ENCODE measurements at places on chromosomes 4 and X.
A peak's percentile ranks its signal among the peaks of the same experiment; 100 is the strongest.

- DNase-seq = no peak
These were observed 476.8 kb downstream of the PACRGL start for GRCh38 chr4:21177092-21177491.

DNA sequence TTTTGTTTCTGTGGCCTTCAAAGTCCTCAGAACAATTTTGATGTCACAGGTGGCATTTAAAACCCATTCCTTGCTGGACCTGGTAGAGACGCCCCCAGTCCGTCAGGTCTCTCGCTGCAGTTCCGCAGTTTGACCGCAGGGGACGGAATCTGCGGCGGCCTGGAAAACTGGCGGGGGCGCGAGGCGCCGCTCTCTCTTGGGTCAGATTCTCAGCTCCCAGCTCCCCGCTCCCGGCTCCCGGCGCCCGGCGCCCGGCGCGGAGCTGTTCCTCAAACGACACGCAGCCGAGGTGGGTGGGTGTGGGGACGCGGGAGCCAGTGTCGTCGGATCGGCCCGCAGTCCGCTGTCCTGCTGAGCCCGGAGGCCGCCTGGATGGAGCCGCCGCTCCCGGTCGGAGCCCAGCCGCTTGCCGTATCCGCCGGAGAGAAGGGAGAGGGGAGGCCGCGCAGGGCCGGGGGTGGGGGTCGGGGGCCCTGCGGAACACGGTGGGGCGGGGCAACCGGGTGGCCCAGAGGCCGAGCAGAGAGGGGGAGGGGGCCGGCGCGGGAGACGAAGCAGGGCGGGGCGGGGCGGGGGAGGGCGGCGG lies at the start of gene OCRL:
Gene OCRL, plus strand, starts transcription at position 192 of the 586 bp plus-strand sequence. Its CDS starts 181 bp downstream, at position 373.
- peak; percentile 62 for DNase-seq

DNA sequence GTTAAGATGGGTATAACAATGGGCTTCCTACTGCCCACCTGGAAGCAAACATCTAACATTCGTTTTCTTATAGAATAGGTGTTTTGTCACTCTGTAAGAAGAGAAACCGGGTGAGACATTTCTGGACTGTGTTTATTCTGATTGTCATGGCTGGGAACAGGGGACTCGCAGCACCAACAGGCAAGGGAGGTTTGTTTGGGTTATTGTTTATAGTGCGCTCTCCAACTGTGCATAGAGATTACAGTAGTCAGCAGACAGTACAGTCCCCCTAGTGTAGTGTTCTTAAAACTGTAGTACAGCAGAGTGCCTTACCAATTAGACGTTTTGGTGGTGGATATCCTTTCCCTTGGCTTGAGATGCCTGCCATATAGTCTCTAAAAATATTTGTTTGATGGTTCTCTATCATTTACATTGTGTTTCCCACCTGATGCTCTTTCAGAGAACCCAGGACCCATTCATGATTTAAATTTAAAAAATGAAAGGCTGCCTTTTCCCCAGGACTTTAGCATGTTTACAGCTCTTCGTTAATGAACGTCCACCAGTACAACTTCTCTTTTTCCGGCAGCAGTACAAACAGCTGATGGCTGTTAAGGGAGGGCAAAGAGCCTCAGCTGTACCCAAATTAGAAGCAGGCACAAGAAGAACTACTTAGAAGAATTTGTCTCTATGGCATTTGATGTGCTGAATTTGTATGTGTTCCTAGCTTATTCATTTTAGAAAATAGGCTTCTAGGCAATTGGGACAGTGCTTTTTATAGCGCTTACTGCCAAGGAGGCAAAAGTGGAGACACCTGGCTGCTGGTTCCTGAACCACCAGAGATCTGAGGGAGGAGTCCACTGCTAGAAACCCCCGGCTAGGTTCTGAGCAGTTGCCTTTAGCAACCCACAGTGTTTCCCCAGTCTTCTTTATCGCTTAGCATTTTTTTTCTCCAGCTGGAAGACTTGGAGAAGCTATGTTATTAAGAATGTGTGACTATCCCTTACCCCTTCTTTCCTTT lies 1.0 kb upstream of the RNF150 start:
- DNase-seq = no peak

DNA sequence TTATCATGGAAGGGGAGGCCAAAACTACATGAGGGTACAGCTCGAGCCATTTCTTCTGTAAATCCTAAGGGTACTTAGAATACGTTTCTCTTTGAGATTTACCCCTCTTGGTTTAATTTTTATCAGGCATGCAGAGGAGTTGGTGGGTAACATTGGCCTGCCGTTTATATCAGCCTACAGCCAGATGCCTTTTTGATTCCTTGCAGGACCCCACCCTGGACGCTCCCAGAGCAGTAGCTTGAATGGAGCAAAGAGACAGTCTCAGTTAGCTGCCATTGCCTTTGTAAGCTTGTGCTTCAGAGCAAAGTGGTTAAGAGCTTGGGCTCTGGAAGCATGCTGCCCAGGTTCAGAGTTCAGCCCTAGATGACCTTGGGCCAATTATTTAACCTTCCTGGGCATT lies 9.0 kb downstream of the DOCK11 start:
- no peak for DNase-seq

- DNase-seq = no peak
These were observed 730.8 kb upstream of the NDST4 start for GRCh38 chr4:115844180-115844579.

DNA sequence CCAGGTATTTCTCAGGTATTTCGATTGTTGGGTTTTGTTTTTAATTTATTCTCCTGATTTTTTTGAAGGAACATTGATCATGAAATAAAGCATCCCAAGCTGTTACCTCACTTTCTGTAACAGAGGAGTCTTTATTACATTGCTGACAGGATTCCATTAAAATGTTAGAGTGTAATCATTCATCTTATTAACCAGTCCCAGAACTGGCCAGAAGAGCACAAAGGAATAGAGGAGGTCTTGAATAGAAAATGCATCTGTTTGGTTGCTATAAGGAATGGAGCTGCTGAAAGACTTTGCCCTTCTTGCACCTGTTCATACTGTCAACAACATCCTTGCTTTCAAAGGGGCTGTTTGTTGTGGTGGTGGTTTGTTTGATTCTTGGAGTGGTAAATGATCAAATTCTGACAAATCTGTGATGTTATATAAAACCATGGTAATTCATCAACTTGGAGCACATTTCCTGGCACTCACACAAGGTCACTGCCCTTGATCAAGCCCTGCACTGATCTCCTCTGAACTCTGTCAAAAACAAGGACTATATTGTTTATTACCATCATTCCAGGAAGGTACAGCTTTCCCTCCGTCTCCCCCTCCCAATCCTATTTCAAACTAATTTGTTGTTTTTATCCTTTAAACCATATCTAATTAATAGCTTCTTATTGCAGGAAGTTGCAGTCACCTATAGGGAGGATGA lies 215.8 kb downstream of the PCDH19 start:
- no peak for DNase-seq

GRCh38 chr4:8117278-8117682 lies 41.3 kb downstream of the ABLIM2 start:
- DNase-seq = peak; percentile 75

GRCh38 chrX:154376774-154377173 lies 2.3 kb upstream of the EMD start:
- DNase-seq = no peak

DNA sequence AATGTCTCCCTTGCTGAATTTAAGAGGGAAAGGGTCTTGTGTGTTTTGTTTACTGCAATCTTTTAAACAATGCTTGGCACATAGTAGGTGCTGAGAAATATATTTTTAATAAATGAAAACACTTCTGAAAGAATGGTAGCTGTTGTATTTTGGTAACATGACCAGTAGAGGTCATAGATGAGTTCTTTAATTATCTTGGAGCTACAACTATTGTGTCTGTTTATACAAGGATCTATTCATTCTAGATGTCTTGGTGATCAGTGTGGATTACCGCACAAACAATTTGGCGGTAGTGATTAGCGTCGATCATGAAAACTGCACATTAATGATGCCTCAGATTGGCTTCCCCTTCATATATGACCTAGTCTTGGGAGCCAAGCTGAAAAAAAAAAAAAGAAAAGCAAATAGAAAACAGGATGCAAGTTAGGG lies 21.4 kb upstream of the SCRG1 start:
- DNase-seq = peak; percentile 13

GRCh38 chr4:175125410-175126068 lies 207.4 kb downstream of the ADAM29 start:
- no peak for DNase-seq

GRCh38 chr4:153402366-153402765 lies 57.9 kb downstream of the MND1 start:
- no peak for DNase-seq

DNA sequence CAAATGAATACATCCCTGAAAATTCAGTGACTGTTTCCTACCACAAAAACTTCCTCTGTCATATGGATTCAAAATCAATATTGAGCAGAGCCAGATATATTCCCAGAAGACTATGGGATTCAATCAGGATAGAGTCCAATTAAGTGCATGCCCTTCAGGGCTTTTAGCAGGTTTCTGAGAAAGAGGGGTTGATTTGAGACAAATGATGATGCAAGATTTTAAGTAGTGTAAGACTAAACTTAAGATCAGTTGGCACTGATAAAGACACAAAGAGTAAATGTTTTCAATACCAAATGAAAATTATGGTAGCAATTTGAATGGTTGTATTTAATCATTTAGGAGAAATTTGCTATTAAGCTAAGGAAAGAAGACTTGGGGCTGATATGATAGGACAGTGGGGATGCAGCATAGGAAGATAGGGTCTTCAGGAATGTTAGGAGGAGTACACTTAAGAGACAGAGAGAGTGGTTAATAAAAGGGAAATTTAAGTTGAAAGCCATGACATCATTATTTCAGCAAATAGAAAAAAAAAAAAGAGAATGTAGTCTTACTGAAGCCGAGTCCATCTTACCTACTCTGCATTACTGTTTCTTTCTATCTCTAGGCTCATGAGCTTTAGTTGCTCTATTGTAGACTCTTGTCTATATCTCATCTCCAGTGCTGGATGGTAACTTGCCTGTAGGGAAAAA lies 32.0 kb upstream of the XK start:
- no peak for DNase-seq

DNA sequence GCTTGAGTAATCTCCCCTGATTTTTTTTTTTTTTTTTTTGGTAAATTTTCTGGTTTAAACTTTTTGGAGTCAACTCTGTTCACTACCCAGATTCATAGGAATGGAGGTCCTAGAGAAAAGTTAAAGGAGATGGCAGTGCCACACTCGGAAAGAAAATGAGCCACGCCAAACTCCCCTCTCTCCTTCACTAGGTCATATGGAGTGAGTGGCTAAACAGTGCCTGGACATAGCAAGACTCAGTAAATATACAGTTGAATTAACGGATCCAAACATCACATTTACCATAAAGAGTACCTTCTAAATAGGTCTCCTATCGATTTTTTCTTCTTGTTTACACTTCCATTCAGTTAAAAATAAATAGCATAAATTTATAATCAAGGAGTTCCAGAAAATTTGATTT lies 13.6 kb upstream of the AMTN start:
- DNase-seq = no peak

DNA sequence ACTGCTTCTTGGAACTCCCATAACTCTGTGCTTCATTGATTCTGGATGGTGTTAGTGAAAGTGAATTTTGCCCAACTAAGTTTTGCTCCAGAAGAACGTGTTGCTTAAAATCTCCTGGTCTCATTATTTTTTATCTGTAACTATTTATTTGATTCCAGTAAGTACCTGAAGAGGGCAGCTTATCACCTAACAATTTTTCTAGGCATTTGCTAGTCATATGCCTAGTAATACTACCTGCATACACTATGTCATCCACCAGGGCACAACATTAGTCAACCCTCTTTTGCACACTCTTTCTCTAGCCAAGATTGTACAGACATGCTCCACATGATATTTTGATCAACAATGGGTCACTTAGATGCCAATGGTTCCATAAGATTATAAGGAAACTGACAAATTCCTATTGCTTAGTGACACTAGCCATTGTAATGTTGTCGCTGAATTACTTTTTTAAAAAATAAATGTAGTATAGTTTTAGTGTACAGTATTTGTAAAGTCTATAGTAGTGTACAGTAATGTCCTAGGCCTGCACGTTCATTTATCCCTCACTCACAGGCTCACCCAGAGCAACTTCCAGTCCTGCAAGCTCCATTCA lies 499.9 kb upstream of the AADAT start:
- peak; percentile 14 for DNase-seq

- DNase-seq = peak; percentile 5
These were observed 71.9 kb downstream of the NAA11 start for GRCh38 chr4:79253924-79254323.

DNA sequence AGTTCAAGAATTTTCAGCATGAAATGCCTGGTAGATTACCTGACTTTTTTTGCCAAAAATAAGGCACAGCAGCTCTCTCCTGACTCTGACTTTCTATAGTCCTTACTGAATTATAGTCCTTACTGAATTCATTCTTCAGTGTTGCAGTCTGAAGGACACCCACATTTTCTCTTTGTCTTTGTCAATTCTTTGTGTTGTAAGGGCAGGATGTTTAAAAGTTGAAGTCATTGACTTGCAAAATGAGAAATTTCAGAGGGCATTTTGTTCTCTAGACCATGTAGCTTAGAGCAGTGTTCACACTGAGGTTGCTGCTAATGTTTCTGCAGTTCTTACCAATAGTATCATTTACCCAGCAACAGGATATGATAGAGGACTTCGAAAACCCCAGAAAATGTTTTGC lies 168.0 kb downstream of the SOWAHB start:
- no peak for DNase-seq

GRCh38 chrX:130413415-130413814 lies 11.6 kb downstream of the RBMX2 start:
- DNase-seq = no peak

DNA sequence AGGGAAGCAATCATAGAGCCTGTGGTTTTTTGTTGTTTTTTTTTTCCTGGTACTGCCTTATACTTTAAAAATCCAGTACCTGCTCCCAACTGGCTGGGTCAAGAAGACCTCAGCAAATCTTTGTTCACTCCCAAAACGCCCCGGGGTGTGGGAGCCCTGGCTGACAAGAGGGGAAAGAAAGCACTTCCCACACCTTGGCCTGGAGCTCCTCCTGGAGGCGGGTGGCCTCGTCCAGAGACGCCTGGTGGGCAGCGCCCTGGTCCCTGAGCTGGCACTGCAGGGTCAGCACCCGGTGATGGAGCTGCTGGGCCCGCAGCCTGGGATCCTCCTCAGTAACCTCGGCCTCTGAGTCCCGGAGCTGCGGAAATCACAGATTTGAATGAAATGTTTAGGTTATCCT lies 38.2 kb downstream of the C4orf50 start:
- DNase-seq = no peak

DNA sequence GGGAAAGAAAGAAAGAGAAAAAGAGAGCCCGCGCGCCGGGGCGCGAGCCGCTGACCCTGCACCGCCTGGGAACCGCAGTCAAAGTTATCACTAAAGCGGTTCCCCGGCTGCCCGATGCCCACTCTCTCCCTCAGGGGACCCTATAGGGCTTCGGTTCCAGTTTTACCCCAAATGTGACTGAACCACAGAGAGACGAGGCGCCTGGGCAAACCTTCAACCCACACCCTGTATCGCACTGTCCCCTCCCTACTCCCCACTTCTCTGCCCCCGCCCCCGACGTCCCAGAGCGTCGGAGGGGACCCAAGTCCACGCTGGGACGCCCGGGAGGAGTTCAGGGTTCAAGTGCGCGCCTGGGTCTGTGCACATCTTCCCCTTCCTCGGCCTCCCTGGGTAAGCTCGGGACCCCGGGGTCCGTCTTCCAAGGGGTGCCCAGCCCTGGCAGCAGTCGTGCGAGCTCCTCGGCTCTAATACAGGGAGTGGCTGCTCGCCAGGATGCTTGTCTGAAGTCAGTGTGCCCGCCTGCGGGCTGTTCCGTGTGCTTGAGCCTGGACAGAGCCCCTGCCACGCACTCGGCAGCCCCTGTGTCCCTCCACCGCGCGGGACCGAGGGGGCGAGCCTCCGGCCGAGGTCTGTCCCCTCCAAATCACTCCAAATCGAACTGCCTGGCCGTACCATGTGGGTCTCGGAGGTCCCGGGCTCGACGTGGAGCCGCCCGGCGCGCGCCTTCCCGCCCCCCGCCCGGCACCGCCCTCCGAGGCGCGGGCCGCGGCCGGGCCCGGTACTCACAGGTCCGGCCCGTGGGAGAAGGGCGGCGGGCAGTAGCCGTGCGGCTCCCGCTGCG lies 960 bp downstream of the TRPC3 start:
- DNase-seq = peak; percentile 28
